ENCODE measurements at places on chromosomes 11 and 22. TPM values are rescaled to one million over a fixed set of nuclear protein-coding genes. Genes with fewer than 3 reads are reported as not detected.

Gene AMOTL1
- 70.9 TPM for total RNA-seq

Gene CEP126
- 3.7 TPM for total RNA-seq

Gene TMEM121B
- not detected for total RNA-seq

Gene MOGAT2
- total RNA-seq: not detected

Gene RASSF10
- under 0.01 TPM for total RNA-seq

Gene FADS2
- total RNA-seq: 555 TPM

Data from hair follicle dermal papilla cell (primary cell).